ENCODE measurements at places on chromosomes 6 and 20. TPM values are rescaled to one million over a fixed set of nuclear protein-coding genes. Genes with fewer than 3 reads are reported as not detected.

- no peak overlapping the region for H3K27ac ChIP-seq
- DNase-seq: no peak
- H3K4me1 ChIP-seq: no peaks in the 10 kb centered on the region
These were observed 48.8 kb downstream of the KIZ start for GRCh38 chr20:21174516-21175239.

GRCh38 chr6:127180426-127180825 is 62.0 kb downstream of the RSPO3 start:
- no peak overlapping the region for H3K27ac ChIP-seq
- H3K4me1 ChIP-seq: no peaks in the 10 kb centered on the region
- H3K36me3 ChIP-seq: no peaks in the 10 kb centered on the region
- H3K4me3 ChIP-seq: no peak overlapping the region

DNA sequence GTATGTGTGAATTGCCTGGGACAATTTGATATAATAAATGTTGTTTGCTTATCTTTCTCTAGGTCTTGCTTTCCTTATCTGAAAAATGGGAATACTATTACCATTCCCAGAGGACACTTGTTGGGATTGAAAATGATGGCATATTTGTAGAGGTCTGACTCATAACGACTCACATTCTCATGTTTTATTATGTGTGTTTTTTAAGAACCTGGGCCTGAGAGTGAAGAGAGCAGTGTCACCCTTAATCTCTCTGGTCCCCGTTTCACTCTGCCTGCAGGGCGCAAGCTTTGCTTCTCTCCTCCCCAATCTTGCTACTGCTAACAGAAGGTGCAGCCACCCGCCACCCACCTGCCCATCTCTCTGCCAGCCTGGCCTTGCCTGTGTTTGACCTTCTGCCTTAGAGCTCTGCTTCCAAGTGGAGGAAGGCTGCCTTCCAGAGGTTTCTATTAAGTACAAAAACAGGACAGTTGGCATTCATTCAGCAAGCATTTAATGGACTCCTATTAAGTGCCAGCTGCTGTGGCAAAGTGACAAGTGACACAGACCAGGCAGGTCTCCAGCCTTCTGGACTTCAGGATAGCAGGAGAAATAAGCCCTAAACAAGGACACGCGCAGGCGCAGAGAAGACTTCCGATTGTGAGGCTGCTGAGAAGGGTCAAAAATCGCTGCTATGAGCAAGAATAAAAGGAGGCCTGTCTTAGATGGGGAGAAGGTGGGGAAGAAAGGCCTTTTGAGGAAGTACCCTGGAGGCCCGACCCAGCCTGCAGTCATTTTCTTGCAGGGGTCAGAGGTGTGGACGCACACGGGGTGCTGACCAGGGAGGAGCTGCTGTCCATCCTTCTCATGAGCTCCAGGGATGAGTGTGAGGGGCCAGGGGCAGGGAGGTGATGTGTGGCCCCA is 112.5 kb downstream of the JPH2 start:
- H3K4me1 ChIP-seq: no peaks in the 10 kb centered on the region
- no peak overlapping the region for H3K4me3 ChIP-seq
- H3K27me3 ChIP-seq: no peaks in the 10 kb centered on the region

The DEFB128 gene
- total RNA-seq: not detected

DNA sequence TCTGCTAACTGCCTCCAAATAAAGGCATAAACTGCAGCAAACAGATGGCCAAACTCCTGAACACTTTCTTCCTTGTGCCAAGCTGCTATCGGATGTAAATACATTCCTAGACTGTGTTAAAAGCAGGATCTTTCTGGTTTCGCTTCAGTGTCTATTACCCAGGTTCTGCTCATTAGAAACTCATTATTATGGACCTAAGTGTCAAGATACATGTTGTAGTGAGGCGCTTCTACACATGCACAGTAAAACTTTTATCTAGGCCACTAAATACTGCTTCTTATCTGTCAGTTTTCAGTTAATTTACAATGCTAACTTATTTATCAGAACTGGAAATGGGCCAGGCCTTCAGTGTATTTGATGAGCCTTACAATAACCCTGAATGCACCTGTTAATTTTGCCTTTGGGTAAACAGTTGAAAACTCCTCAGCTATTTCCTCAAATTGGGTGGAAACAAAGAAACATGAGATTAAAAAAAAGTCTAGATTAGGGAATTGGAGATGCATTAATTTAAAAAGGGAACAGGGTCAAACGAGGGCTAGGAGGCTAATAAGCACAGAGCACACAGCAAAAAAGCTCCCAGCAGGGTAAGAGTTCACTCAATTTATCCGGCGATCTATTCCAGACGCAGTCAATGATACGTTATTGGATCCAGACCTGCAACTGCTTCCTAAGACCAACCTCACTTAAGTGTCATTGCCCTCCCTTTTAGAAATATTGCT is 240.6 kb downstream of the FOXC1 start:
- H3K36me3 ChIP-seq: no peaks in the 10 kb centered on the region
- H3K4me3 ChIP-seq: no peak overlapping the region
- no peaks in the 10 kb centered on the region for H3K27me3 ChIP-seq
- H3K4me1 ChIP-seq: no peaks in the 10 kb centered on the region

- no peaks in the 10 kb centered on the region for H3K27me3 ChIP-seq
- no peaks in the 10 kb centered on the region for H3K36me3 ChIP-seq
- DNase-seq: no peak
- no peak overlapping the region for H3K27ac ChIP-seq
- H3K4me1 ChIP-seq: no peaks in the 10 kb centered on the region
These were observed 301.1 kb downstream of the FOXC1 start for GRCh38 chr6:1910621-1911407.

The ZC2HC1B gene
- 2.0 TPM for total RNA-seq

- no peaks in the 10 kb centered on the region for H3K27me3 ChIP-seq
- H3K4me1 ChIP-seq: no peaks in the 10 kb centered on the region
- no peak overlapping the region for H3K4me3 ChIP-seq
- DNase-seq: no peak
These were observed 191.6 kb downstream of the MYLK4 start for GRCh38 chr6:2558861-2559801.
